Mesothelial cell of epicardium (in vitro differentiated cells): ENCODE measurements at places on chromosomes 12 and 14.

- H3K4me1 ChIP-seq = peaks cover 3% of the 10 kb centered on the region
- peaks cover 5% of the 10 kb centered on the region for H3K27me3 ChIP-seq
- H3K36me3 ChIP-seq = no peaks in the 10 kb centered on the region
- H3K27ac ChIP-seq = no peak overlapping the region
- no peak overlapping the region for H3K4me3 ChIP-seq
- DNase-seq = no peak
These were observed 10.8 kb downstream of the RIMBP2 start for GRCh38 chr12:130705178-130705822.

DNA sequence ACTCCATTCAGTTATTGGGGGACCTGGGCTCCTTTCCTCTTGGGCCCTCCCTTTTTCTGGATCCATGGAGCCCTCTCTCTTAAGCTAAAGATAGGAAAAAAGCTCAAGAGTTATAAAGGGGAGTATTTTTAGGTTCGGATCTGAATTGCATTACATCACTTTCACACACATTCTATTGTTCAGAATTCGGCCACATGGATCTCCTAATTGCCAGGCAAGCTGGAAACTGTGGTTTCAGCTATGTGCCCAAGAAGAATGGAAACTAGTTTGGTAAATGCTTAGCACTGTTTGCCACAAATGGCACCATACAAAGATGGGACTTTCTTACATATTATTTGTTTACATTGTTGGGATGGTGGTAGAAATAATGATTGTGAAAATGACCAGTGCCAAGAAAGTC lies 145.6 kb downstream of the LRIG3 start:
- H3K36me3 ChIP-seq = no peaks in the 10 kb centered on the region
- DNase-seq = no peak
- H3K27ac ChIP-seq = no peak overlapping the region
- no peaks in the 10 kb centered on the region for H3K27me3 ChIP-seq
- H3K4me1 ChIP-seq = no peaks in the 10 kb centered on the region
- H3K4me3 ChIP-seq = no peak overlapping the region

- no peaks in the 10 kb centered on the region for H3K36me3 ChIP-seq
- H3K27ac ChIP-seq = no peak overlapping the region
- DNase-seq = no peak
- H3K4me3 ChIP-seq = no peak overlapping the region
- H3K4me1 ChIP-seq = no peaks in the 10 kb centered on the region
These were observed 1300.5 kb upstream of the TMEM132C start for GRCh38 chr12:126966498-126966897.

DNA sequence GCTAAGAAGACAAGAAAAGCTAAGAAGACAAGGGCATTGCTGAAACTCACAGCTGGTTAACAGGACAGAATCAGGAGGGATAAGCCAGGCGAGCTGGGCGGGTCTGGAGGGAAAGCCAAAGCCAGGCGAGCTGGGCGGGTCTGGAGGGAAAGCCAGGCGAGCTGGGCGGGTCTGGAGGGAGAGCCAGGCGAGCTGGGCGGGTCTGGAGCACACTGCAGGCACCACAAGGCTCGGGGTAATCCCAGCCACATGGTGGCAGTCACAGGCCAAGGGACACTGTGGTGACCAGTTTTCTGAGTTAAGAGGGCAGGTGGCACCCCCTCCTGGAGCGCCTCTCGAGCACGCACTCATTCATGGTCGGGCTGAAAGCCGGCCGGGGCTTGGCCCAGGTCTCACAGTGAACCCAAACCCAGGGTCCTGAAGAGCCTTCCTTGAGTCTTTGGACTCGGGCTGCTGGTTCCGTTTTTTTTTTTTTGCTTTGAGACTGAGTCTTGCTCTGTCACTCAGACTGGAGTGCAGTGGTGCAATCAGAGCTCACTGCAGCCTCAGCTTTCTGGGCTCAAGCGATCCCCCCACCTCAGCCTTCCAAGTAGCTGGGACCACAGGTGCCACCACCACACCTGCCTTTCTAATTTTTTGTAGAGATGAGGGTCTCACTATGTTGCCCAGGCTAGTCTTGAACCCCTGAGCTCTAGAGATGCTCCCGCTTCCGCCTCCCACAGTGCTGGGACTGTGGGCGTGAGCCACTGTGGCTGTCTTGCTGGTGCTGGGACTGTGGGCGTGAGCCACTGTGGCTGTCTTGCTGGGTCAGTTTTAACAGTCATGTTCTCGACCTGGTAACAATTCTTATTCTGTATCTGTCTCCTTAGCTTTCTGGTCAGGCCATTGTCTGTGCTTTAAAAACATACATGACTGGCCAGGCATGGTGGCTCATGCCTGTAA lies 40.2 kb downstream of the HSP90AA1 start:
- peak; percentile 56 for DNase-seq
- no peaks in the 10 kb centered on the region for H3K27me3 ChIP-seq

DNA sequence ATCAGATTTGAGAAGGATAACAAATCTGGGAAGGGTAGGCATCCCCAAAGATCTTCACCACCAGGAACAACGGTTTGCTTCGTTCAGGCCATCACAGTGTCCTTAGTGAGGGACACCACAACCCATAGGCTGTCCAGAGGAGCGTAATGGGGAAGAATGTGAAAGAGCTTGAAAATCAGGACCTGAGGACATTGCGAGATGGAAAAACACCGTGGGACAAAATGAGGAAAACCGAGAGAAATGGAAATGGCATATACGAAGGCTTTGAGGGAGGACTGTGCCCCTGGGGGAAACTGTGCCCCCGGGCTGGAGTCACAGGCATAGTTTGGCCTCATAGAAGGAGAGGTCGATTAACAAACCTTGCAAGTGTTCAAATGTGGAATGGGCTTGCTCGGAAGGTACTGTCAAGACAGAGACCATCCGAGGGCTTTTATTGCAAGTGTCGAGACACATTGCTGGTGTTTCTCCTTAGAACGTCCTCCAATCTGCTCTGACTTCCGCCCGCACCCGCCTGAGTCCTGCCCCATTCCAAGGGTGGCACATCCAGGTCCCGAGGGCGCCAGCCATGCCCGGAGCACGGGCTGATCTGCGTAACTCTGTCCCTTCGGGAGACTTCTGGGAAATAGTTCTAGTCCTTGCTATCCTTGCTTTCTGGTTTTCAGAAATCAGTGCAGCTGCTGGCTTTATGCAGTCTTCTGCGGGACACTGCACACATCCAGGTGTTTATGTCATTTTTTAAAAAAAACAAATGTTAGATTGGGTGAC lies 885 bp upstream of the PALS1 start:
- peaks cover 20% of the 10 kb centered on the region for H3K4me1 ChIP-seq
- H3K27me3 ChIP-seq = no peaks in the 10 kb centered on the region
- peak overlapping the region; percentile 99 for H3K27ac ChIP-seq
- peak overlapping the region; percentile 89 for H3K4me3 ChIP-seq
- DNase-seq = no peak
- no peaks in the 10 kb centered on the region for H3K36me3 ChIP-seq

DNA sequence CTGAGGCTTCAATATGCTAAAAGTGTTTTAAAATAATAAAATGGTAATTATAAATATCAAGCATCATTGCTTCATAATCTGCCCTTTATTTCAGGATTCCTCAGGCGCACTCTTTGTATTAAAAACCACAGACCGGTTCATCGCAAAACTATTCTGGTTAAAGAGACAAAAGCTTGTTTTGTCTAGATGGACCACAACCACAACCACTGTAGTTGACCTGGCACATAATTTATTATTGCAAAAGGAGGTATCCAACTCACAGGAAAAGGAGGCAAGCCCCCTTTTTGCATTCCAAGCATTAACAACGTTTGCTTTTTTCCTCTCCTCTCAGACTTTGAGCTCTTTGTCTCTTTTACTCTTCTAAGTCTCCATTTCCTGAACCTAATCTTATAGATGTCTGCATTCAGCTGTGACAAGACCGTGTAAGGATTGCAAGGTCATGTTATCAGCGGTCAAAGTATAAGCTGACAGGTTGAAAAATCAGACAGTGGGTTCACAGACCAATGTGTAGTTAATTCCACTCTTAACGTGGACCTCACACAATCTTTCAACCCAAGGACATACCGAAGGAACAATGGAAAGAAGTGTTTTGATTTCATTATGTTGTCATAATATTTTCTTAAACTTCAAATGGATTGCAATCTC lies 1057.6 kb downstream of the GALC start:
- no peaks in the 10 kb centered on the region for H3K36me3 ChIP-seq
- H3K27me3 ChIP-seq = no peaks in the 10 kb centered on the region
- H3K4me3 ChIP-seq = no peak overlapping the region
- peak overlapping the region; percentile 64 for H3K27ac ChIP-seq
- no peak for DNase-seq

- no peak overlapping the region for H3K27ac ChIP-seq
- H3K36me3 ChIP-seq = no peaks in the 10 kb centered on the region
- peaks cover 2% of the 10 kb centered on the region for H3K4me1 ChIP-seq
- H3K27me3 ChIP-seq = no peaks in the 10 kb centered on the region
- H3K4me3 ChIP-seq = no peak overlapping the region
- DNase-seq = no peak
These were observed 37.9 kb downstream of the ISCA2 start for GRCh38 chr14:74531467-74531866.

DNA sequence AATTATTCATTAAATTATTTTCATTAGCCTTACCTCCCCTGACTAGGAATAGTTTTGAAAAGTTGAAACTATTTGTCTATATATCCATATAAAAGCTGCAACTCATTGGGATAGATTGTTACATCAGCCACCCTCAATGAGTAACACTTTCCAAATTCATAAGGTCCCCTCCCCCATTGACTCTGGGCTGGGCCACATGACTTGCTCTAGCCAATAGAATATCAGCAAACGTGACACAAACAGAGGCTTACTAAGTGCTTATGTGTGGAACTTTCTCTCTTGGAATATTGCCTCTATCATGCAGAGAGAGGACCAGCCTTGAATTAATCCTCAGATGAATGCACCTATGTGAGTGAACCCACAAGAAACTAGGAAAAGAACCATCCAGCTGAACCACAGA lies 213.7 kb downstream of the CCDC59 start:
- H3K27me3 ChIP-seq = no peaks in the 10 kb centered on the region
- H3K4me3 ChIP-seq = no peak overlapping the region
- DNase-seq = no peak
- no peaks in the 10 kb centered on the region for H3K36me3 ChIP-seq
- no peaks in the 10 kb centered on the region for H3K4me1 ChIP-seq

DNA sequence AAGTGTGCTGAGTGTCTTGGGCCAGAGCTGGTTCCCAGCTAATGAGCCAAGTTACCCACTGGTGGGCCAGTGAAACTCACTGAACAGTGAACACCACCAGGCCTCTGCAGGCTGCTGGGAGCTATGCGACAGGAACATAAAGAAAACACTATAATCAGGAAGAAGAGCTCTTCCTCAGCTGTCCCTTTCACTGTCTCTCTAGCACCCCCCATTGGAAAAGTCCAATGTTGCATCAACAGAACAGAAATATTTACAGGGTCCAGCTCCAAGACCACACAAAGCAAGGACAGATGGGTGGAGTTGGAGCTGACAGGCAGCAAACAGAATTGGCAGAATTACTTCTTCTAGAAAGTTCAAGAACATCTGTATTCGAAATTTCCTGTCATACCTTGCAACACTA lies 903.6 kb upstream of the TMEM132C start:
- H3K4me1 ChIP-seq = no peaks in the 10 kb centered on the region
- no peak overlapping the region for H3K27ac ChIP-seq
- DNase-seq = no peak
- H3K36me3 ChIP-seq = no peaks in the 10 kb centered on the region
- H3K27me3 ChIP-seq = no peaks in the 10 kb centered on the region
- H3K4me3 ChIP-seq = no peak overlapping the region

DNA sequence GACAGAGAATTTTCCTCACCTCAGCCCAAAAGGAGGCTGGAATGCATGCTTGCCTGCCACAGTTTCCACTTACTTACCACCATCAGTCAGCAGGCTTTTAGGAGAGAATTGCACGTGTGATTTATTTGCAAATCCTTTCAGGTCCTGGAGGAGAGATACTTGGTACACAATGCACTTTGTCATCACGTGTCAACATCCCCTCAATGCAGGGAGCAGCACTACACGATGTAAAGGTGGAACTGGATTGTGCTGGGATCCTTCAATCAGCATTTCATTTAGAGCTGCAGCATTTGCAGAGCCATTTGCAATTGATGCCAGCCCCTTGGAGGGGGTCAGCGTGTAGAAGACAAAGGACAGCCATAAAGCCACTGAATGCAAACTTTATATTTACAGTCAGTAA lies 218.1 kb downstream of the GLT1D1 start:
- no peak overlapping the region for H3K27ac ChIP-seq
- H3K27me3 ChIP-seq = peaks cover 22% of the 10 kb centered on the region
- DNase-seq = no peak

- no peak overlapping the region for H3K4me3 ChIP-seq
- no peaks in the 10 kb centered on the region for H3K36me3 ChIP-seq
- H3K27me3 ChIP-seq = peaks cover 3% of the 10 kb centered on the region
- no peak for DNase-seq
- peaks cover 4% of the 10 kb centered on the region for H3K4me1 ChIP-seq
- H3K27ac ChIP-seq = no peak overlapping the region
These were observed 58.3 kb downstream of the PRIMA1 start for GRCh38 chr14:93729993-93730392.

- H3K4me1 ChIP-seq = peaks cover 6% of the 10 kb centered on the region
- H3K4me3 ChIP-seq = no peak overlapping the region
- no peaks in the 10 kb centered on the region for H3K36me3 ChIP-seq
- no peak overlapping the region for H3K27ac ChIP-seq
These were observed 52.5 kb upstream of the PLEKHG7 start for GRCh38 chr12:92650228-92650822.

- H3K27ac ChIP-seq = no peak overlapping the region
- H3K4me1 ChIP-seq = peaks cover 4% of the 10 kb centered on the region
- peak; percentile 46 for DNase-seq
- no peak overlapping the region for H3K4me3 ChIP-seq
These were observed 16.8 kb upstream of the MYL2 start for GRCh38 chr12:110937104-110937641.

DNA sequence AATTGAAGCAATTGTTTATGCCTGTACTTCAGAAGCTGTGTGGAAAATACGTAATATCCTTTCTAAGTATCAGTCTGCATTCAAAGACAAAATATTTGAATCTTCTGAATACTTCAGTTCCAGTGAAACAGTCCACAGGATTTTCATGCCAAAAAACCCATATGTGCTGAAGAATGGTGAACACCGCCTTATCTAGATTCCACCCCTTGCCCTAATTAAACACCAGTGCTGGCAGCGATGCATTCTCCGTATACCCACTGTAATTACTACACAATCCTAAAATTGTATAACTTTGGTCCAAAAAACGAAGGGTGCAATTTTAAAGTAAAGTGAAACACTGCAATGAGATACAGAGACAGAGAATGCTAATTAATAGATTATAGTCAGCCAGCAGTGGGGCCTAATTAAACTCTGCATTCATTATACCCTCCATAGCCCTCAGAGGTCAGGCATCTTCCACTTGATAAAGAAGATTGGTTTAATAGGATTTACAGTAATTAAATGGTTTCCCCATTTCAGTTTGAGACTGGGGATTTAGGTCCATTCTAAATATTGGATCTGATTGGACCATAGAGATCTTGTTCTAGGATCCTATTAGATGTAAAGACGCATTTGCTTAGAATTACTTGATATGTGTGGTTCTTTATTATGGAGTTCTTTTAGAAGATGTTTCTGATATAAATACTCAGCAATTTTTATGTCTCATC lies 43.9 kb downstream of the ERC1 start:
- no peak overlapping the region for H3K27ac ChIP-seq
- H3K27me3 ChIP-seq = no peaks in the 10 kb centered on the region
- H3K36me3 ChIP-seq = peaks cover 12% of the 10 kb centered on the region
- no peak overlapping the region for H3K4me3 ChIP-seq
- DNase-seq = no peak
